ENCODE measurements at places on chromosomes 6 and 20. TPM values are rescaled to one million over a fixed set of nuclear protein-coding genes. Genes with fewer than 3 reads are reported as not detected.

DNA sequence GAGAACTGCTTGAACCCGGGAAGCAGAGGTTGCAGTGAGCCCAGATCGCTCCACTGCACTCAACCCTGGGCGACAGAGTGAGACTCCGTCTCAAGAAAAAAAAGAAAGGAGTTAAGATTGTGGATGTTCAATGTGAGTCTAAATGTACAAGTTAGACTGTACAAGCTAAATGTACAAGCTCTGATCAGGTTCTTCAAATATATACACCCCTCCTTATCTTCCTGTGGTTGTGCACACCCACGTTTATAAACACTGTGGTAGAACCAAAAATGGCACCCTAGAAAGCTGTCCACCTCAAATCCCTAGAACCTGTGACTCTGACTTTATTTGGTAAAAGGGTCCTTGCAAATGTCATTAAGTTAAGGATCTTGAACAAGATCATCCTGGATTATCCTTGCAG is 11.2 kb upstream of the RANBP9 start:
- DNase-seq, result no peak

Gene CAGE1
- total RNA-seq, result not detected

- no peak for DNase-seq
These were observed 73.2 kb downstream of the PSMG4 start for GRCh38 chr6:3331971-3332370.

Gene PDE10A
- total RNA-seq, result 12.2 TPM

Gene CST2
- total RNA-seq, result not detected

- DNase-seq, result no peak
These were observed 211.9 kb downstream of the GMPR start for GRCh38 chr6:16450285-16450684.

GRCh38 chr20:61458146-61458746 is 206.2 kb downstream of the CDH4 start:
- no peak for DNase-seq

Measured in left ventricle myocardium inferior (tissue), 1 donor.